Osteocyte (in vitro differentiated cells): ENCODE measurements at places on chromosomes 4 and X. TPM values are rescaled to one million over a fixed set of nuclear protein-coding genes. Genes with fewer than 3 reads are reported as not detected.

- H3K4me1 ChIP-seq = no peaks in the 10 kb centered on the region
- no peak overlapping the region for H3K4me3 ChIP-seq
- no peak overlapping the region for H3K27ac ChIP-seq
- no peaks in the 10 kb centered on the region for H3K36me3 ChIP-seq
- no peak for DNase-seq
Observed at GRCh38 chr4:17283832-17284231, 228.1 kb downstream of the QDPR start.

- H3K36me3 ChIP-seq = peaks cover 3% of the 10 kb centered on the region
- H3K27me3 ChIP-seq = no peaks in the 10 kb centered on the region
- H3K4me3 ChIP-seq = peak overlapping the region; percentile 96
- peak overlapping the region; percentile 88 for H3K27ac ChIP-seq
- DNase-seq = no peak
- H3K4me1 ChIP-seq = peaks cover 62% of the 10 kb centered on the region
Observed at GRCh38 chr4:7937006-7937405, 2.7 kb downstream of the AFAP1 start.

DNA sequence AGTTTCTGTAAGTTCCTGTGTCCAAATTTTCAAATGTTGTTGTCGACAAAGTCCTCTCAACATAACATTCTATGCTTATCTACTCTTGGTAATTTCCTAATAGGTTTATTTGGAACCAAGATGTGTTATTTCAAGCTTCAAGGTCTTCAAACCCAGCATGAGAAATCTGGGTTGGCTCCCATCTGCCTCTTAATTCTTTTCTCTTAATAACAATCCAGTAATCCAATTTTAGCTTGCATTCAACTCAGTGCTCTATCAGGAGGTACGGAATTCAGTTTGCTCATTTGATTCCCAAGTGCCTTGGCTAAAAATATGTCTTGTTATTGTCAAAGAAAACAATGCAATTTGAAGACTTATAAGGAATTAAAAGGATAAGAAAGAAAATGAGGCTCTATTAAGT lies 235.5 kb upstream of the MID1 start:
- H3K27ac ChIP-seq = no peak overlapping the region
- no peak for DNase-seq
- H3K4me1 ChIP-seq = peaks cover 11% of the 10 kb centered on the region
- H3K36me3 ChIP-seq = no peaks in the 10 kb centered on the region
- H3K27me3 ChIP-seq = no peaks in the 10 kb centered on the region

DNA sequence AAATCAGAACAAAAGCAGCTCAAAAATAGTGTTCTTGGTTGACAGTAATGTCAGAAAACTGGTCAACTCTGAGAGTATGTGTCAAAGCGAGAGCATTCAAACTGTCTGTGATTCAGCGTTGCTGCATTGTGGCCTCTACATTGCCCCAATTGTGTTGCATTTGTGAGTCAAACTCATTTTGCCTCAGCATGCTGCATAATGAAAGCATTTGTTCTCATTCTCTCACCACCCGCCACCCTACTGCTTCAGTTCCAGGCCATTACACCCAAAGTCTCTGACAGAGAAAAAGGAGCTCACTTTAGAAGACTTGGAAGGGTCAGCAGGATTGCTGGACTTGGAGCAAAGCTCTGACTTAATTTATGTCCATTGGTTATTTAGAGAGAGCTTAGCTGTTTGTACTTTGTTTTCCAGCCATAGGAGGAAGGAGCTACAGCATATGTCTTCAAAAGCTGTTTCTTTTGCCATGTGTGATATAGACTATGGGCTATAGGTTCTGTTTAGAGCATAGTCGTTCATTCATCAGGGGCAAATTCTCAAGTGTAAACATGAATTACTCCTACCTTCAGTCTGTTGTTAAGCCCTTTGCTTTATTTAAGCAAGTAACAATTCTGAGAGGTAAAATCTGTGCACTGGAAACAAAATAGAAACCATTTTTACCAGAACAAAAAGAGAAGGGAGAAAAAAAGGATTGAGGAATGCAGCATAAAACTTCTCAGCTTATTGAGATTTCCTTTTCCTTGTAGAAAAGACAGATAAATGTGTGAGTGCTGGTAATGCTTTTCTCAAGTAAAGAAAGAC lies 153.4 kb upstream of the ANK2 start:
- H3K4me1 ChIP-seq = peaks cover 25% of the 10 kb centered on the region
- no peak for DNase-seq
- peak overlapping the region; percentile 0 for H3K27ac ChIP-seq
- H3K27me3 ChIP-seq = peaks cover 4% of the 10 kb centered on the region
- H3K36me3 ChIP-seq = no peaks in the 10 kb centered on the region

DNA sequence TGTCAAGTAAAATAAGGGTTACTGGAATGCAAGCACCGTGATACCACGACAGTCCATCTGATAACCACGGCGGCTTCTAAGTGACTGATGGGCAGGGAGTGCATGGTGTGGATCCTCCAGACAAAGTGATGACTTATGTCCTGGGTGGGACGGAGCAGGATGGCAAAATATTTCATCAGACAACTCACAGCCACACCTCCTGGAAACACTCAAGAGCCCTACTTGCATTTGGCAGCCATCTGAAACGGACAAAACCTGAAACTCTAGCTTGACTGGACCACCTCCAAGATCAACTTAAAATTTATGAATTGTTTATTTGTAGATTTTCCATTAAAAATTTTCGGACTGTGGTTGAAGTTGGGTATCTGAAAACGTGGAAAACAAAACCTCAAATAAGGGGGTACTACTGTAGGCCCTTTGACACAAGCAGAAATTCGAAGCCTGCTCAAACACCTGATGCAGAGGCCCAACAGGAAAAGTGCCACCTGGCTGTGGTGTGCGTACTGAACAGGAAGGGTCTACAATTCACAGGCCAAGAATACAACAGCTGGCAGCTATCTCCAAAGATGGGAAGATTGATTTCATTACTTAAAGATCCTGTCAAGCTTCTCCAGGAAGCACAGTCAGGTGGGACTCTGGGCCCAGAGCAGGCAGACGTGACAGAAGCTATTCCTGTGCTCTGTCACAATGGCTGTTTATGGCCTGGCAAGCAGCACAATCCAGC lies 26.0 kb downstream of the LRIT3 start:
- DNase-seq = no peak
- no peak overlapping the region for H3K4me3 ChIP-seq
- H3K36me3 ChIP-seq = no peaks in the 10 kb centered on the region
- H3K27me3 ChIP-seq = peaks cover 4% of the 10 kb centered on the region

GRCh38 chr4:155881555-155881954 lies 15.5 kb upstream of the ASIC5 start:
- DNase-seq = no peak
- H3K36me3 ChIP-seq = peaks cover 3% of the 10 kb centered on the region
- no peak overlapping the region for H3K4me3 ChIP-seq
- H3K4me1 ChIP-seq = no peaks in the 10 kb centered on the region

DNA sequence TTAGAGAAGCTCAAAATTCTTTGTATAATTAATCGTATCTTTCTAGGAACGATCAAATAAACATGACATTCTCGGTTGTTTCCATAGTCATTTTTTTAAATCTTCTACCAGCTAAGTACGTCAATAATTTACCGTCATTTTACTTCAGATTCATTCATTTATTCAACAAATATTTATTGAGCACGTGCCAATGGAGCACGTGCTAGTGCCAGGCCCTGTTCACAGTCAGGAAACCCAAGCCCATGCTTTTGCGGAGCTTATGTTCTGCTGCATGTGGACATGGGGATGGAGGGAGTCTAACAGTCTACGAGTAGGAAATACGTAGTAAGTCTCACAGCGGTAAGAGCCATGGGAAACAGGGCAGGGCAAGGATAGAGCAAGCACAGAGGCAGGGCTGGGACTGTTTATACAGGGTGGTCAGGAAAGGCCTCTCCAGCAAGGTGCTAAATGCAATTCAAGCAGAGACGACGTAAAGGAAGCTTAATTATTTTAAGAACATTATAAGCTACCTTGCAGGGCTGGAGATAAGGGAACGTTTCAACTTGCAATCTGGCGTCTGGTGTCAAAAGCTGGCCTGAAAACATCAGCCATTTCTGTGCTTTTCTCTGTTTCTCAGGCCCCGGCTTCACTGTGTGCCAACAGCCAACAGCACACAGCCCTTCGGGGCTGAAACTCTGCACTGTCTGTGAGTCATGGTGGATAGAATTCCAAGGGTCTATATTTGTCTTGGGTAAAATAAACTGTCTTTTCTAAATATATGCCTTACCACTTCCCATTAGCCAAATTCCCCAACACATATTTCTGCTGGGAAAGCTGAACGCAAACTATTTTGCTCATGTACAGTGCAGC lies 517.1 kb upstream of the ZFP42 start:
- no peaks in the 10 kb centered on the region for H3K36me3 ChIP-seq
- H3K4me3 ChIP-seq = peak overlapping the region; percentile 53
- H3K4me1 ChIP-seq = peaks cover 52% of the 10 kb centered on the region
- no peaks in the 10 kb centered on the region for H3K27me3 ChIP-seq
- peak overlapping the region; percentile 95 for H3K27ac ChIP-seq

GRCh38 chrX:137031517-137032340 lies 2.1 kb downstream of the GPR101 start:
- H3K27ac ChIP-seq = no peak overlapping the region
- no peaks in the 10 kb centered on the region for H3K36me3 ChIP-seq
- peak overlapping the region; percentile 50 for H3K4me3 ChIP-seq
- no peak for DNase-seq

- no peak overlapping the region for H3K27ac ChIP-seq
- peaks cover 4% of the 10 kb centered on the region for H3K27me3 ChIP-seq
- H3K4me3 ChIP-seq = no peak overlapping the region
- H3K4me1 ChIP-seq = peaks cover 3% of the 10 kb centered on the region
Observed at GRCh38 chr4:100075056-100075455, 115.2 kb downstream of the DDIT4L start.

- H3K4me1 ChIP-seq = no peaks in the 10 kb centered on the region
- H3K4me3 ChIP-seq = no peak overlapping the region
- peak; percentile 11 for DNase-seq
- H3K36me3 ChIP-seq = no peaks in the 10 kb centered on the region
Observed at GRCh38 chrX:574251-574650, 56.3 kb upstream of the SHOX start.

- H3K27me3 ChIP-seq = peaks cover 4% of the 10 kb centered on the region
- no peak for DNase-seq
- H3K4me3 ChIP-seq = no peak overlapping the region
Observed at GRCh38 chr4:103402198-103402597, 204.1 kb upstream of the CENPE start.

GRCh38 chr4:78951862-78952472 lies 12.7 kb upstream of the PAQR3 start:
- no peak for DNase-seq
- H3K4me1 ChIP-seq = no peaks in the 10 kb centered on the region
- H3K36me3 ChIP-seq = no peaks in the 10 kb centered on the region
- H3K27me3 ChIP-seq = peaks cover 70% of the 10 kb centered on the region

CSN1S1 gene
- not detected in 2 replicates for total RNA-seq

SYN1 gene
- 0.71 and 1.9 TPM in 2 replicates for total RNA-seq

GSPT2 gene
- total RNA-seq = 14.5 and 15.3 TPM in 2 replicates

TRPC5OS gene
- not detected in 2 replicates for total RNA-seq

CSAG3 gene
- not detected in 2 replicates for total RNA-seq
